ENCODE measurements at places on chromosomes 4 and X.

GRCh38 chr4:101198682-101199339 lies 148.5 kb downstream of the PPP3CA start:
- no peak for DNase-seq

GRCh38 chr4:155761916-155762315 lies 3.1 kb downstream of the GUCY1B1 start:
- no peak for DNase-seq

GRCh38 chr4:139887962-139888735 lies 222.5 kb downstream of the MGST2 start:
- DNase-seq = no peak

- DNase-seq = no peak
Measured at GRCh38 chr4:7343081-7343655, 91.6 kb downstream of the PSAPL1 start.

GRCh38 chr4:7781366-7781765 lies 158.3 kb downstream of the AFAP1 start:
- DNase-seq = no peak

DNA sequence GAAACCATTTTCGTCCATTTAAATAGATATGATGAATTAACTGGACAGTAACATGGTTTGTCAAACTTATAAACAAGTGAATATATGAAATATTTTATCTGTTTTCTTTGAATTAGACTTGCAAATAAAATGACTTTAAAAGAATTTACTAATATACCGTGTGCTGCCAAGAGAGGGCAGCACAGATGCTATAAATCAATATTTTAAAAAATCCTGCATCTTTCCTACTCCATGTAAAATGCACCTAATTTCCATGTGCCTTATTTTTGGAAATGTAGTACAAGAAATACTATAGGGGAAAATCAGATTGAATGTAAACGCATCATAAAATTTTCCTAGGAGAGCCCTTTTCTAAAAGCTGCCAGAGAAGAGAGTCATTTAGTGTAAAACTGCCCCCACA lies 62.2 kb downstream of the PRKX start:
- DNase-seq = no peak

- no peak for DNase-seq
Measured at GRCh38 chr4:23805450-23805851, 84.4 kb downstream of the PPARGC1A start.

DNA sequence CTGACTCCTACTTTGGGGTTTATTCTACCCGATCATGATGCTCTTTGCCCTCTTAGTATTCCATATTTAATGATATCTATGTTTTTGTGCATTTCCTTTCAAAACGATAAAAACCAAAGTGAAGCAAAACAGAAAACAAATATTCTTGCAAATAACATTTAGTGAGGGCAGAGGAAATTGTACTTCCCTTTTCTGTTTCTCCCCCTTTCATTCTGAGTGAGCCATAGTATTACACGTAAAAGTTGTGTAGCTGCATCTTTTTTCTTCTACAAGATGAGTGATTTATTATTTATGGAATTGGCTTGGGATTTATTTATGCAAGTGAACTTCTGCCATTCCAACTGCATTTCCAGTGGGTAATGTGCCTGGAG lies 109.9 kb downstream of the AFF2 start:
- no peak for DNase-seq

DNA sequence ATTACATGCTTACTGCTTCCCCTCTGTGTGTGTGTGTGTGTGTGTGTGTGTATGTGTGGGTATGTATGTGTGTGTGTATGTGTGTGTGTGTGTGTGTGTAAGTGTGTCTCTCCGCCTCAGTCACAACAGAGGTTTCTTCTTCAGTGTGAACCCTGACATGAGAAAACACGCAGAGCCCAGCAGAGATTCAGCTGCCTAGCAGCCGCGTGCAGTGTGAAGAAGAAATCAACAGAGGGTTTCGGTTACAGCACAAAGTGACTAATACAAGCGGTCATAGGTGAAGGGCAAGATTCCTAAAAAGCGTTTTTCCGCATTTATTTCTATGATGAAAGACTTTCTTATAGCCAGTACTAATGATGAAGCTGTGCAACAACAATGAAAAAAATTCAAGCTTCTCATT lies 55.3 kb upstream of the ZFP42 start:
- no peak for DNase-seq

DNA sequence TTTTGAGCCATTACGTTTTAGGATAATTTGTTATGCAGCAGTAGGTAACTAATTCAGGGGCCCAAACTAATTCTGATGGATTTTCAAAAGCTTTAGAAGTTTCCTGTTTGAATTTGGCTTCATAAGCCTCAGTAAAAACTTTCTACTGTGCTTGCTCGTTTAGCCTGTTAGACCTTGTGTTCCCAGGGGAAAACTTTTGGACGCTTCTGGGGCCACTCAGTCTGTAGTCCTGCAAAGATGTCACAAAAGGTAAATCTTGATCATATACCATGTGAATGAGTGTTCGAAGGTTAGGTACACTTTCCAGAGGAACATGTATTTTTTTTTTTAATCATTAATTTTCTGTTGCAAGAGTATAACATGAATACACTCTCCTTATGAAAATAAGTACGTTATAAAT lies 70.7 kb downstream of the SUPT20HL2 start:
- no peak for DNase-seq

DNA sequence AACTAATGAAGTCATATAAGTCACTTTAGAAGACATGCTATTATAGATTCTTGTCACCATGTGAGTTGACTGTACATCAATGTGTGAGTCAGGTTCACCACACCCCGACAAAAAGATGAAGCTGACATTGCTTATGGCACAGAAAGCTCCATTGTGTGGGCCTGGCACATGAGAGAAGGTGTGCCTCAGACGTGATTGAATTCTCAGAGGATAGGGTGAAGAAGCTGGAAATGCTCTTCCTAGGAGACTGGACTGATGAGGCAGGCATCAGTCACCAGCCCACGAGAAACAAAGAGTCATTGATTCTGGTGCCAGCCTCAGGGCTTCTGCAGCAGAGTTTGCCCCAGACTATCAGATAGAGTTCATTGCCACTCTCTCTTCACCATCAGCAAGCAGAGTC lies 35.9 kb upstream of the LRAT start:
- DNase-seq = no peak

GRCh38 chrX:31038575-31039326 lies 33.1 kb downstream of the FTHL17 start:
- DNase-seq = no peak

DNA sequence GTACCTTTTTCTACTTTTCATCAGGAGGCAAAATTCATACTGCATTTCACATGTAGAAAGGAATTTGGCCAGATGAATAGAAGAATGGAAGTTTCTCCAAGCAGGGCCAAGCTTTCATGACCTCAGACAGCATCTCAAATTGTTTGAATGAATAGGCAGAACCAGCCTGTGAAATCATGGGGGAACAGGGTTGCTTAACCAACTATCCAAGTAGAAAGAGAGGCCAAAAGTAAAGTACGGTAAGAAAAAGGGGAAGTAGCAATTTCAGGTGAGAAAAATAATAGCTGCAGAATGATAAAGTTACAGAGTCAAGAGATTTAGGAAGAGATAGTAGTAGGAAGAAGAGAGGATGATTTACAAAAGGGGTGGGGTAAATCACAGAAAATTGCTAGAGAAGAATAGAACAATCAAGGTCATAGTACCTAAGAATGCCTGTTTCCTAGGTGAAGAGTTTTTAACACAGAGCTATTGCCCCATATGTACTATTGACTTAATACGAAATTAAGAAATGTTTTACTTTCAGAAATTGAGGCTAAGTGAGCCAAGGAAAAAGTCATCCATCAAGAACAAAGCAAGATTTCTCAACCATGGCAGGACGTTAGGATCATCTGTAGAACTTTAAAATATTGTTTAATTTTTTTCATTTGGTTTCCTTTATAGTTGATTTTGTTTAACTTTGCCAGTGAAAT lies 177.1 kb upstream of the TET2 start:
- no peak for DNase-seq

DNA sequence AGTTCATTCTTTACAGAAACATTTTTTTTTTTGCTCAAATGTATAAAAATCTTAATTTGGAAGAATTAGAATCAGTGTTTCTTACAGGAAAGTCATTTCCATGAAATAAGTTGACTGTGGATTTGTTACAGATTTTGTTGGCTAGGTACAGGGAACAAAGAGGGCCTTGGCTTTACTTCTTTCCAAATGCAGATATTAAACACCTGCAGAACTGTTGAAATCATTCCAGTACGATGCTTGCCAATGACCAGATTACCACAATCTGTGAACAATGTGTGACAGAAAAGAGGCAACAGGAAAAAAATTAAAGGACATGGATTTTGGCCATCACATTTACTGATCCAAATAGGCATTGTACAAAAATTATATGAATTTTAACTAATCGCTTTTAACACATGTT lies 70.8 kb downstream of the ANXA10 start:
- no peak for DNase-seq

DNA sequence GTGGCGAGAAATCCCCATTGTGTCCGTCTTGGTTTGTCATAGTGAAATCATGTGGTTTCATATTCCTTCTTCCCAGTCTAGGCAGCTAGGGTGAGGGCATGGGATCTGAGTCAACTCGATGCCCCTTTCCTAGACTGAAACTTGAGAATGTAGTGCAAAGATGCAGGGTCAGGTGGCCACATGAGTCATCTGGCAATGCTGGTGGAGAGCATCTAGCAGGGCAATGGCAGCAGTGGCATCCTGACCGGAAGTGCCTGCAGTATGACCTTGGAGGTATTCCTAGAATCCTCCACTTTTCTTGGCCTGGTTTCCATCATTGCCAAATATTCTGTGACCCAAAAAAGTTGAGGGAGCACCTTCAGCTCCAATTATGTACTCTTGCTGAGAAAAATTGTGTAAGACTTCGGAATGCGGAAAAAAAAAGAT lies 39.1 kb upstream of the TMEM184C start:
- DNase-seq = no peak

DNA sequence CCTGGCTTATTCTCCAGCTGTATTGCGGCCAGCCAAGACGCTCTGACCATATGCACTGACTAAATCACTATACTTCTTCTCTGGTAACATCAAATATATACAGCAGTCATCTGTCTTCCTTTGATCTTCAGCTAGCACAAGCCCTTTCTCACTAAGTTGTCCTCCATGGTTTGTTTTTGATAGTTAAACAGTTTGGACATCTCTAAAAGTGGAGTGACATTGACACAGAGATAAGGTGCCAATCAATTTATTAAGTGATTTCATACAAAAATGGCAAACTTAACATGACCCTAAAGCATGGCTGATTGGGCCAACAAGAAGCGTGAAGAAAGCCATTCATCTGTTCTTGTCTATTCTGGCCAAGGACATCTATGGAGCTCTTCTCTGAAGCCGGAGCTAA lies 334.9 kb downstream of the NKX6-1 start:
- DNase-seq = no peak

DNA sequence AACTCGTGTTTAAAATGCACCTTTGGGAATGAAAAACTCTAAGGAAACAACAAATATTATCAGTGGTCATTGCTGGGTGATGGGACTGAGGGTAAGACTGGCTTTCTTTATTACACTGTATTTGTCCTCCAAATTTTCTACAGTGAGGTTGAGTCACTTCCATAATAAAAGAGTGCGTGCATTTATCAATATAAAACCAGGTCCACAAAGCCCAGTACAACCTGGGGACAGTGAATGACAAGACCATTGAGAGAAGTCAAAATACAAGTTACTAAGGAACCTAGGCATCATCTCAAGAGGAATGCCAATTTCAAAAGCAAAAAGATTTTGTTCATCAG lies 76.4 kb downstream of the MAGED4 start:
- no peak for DNase-seq

DNA sequence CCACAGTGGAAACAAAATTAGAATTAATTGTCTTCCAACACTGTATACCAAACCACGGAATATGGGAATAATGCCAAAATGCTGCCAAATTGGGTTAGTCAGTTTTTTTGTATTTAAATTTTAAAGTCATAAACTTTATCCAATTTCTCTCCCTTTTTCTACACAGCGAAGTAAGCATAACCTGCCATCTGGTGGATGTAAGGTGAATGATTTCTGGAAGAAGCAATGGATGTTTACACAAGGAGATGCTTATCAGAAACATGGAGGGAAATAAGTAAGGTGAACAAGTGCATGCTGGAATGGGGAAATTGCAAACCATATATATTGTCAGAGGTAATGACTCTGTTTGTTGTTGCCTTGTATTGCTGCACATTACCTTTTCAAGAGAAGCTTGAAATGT lies 691.9 kb downstream of the TECRL start:
- no peak for DNase-seq

GRCh38 chrX:7163146-7163677 lies 15.3 kb upstream of the PUDP start:
- DNase-seq = no peak

DNA sequence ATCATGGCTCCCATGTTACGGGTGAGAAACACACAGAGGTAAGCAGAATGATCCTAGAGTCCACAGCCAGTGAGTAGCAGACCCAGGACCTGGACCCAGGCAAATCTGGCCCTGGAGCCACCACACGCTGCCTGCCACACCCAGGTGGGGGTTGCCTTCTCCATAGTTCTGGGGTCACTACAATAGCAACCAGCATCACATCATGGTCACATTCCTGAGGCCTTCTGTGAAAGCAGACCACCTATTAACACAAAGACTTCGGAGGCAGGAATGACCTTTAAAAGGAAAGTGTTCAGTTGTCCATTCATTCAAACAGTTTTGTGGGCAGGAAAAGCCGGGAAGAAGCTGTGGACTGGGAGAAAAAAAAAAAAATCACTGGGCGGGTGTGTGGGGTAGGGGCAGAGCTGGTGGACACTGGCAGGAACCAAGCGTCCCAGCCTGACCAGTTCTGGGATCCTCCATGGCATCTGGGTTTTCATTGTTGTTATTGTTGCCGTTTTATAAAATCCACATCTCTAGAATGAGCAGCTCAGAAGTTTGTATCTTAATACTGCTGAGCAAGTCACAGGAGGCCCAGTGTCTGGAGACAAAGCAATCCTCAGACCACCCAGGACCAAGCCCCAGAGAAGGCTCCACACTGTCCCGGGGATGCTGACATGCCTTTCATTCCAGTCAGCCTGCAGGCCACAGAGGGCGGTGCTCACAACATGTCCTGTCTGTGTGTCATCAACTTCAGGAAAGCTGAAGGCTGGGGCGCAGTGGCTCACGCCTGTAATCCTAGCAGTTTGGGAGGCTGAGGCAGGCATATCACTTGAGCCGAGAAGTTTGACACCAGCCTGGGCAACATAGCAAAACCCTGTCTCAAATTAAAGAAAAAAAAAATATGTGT lies 67.0 kb downstream of the SEL1L3 start:
- DNase-seq = no peak

GRCh38 chr4:20565075-20565721 lies 135.1 kb upstream of the PACRGL start:
- no peak for DNase-seq

DNA sequence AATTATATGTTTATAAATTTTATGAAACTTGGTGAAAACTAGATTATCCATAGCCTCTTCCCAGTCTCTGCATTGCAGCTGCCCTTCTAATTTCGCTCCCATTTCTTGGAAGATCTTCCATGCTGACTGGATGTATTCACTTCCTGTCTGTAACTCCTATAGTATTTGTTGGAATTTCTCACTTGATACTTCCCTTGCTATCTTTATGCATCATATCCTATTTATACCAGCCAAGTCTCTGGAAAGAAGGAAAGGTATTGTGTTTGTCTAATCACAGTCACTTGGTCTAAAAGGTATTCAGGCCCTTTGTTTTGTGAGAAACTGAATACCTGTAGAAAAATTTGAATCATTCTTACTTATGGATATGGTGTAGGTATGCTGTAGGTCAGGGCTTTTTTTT lies 870.9 kb upstream of the FRG1 start:
- DNase-seq = no peak
